ENCODE measurements at places on chromosomes 6 and 20.

DNA sequence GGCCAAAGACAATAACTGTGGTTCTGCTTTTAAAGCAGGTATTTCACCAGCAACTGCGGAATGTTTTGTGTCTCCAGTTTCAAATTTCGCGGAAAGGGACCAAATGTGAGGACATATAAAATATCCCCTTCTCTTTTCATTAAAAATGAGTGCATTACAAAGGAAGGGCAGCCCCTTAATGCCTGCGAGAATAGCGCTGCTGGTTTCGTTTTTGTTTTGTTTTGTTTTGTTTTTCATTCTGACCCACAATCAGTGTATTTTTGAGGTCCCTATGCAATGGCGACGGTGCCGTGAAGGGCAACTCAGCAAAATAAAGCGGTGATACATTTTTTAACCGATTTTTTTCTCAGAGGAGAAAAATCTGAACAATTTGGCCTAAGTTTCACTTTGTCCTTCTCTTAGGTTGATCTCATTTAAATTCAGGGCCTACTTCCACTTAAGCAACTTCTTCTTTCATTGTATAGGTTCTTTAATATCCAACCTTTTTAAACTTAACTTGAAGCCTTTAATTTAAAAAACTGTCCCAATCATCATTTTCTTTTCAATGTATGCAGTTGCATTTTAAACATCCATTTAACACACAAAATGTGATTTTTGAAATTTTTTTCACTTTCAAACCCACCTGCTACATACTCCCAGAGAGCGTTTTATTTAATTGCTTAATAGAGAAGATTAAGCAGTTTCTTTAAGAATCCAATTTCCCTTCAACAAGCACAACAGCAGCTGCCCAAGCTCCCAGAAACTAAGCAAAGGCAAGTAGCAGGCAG lies 2.9 kb upstream of the HIVEP2 start:
- DNase-seq, result no peak

DNA sequence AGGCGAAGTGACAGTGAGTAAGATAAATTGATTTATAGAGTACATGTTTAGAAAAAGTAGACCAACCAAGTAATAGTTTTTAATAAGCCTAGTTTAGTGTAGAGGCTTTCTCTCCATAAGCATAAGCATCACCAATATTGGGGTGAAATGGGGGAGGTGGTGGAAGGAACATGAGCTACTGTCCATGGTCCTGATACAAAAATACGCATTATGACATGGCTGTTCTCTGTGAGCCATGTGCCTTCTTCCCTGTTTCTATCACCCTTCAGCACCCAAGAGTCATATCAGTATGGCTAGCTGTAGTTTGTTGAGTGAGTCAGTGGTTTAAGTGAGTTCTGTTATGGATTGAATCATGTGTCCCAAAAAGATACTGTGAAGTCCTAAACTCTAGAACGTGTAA lies 150.8 kb downstream of the EDN1 start:
- no peak for DNase-seq

DNA sequence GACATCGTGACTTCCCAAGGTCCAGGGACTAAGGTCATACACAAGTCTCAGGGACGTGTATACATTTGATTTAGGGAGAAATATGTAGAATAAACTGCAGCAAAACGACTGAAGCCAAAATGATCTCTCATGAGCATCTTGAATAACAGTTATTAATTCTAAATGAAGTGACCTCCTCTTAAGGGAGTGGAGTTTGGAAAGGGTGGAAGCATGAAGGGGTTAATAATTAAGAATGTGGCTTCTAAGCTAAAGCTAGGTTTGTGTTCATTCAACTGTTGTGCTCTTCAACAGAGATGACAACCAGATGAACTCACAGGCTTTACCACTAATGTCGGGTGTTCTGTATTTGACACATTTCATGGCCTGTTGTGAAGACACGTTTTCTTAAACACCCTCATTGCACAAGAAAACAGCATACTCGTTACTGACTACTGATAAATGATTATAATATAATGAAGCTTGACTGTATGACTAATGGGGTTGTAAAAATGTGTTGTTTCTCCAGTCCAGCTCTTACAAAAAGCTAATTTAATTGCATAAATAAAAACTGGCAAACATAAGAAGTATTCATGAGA lies 1.5 kb downstream of the PPP1R14C start:
- no peak for DNase-seq

- no peak for DNase-seq
These were observed 7.6 kb downstream of the LEMD2 start for GRCh38 chr6:33781131-33781975.

DNA sequence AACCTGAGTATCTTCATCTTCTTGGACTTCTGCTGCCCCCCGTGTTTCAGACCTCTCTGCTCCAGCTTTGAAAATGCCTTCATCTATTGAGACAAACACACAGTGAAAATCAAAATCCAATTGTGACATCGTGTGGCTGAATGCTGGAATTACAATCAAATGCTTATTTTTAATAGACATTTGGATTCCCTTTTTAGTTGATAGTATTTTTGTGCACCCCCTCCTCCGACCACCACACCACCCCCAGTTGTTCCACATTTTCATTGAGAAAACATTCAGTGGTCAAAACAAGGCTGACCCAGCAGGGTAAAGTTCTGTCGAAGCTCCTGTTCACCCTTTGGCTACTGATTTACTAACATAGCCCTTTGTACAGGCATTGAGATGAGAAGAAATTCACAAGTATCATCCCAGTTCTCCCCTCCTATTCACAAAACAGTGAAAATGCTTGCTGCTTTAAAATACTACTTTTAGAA lies 79.0 kb downstream of the NRSN1 start:
- no peak for DNase-seq

DNA sequence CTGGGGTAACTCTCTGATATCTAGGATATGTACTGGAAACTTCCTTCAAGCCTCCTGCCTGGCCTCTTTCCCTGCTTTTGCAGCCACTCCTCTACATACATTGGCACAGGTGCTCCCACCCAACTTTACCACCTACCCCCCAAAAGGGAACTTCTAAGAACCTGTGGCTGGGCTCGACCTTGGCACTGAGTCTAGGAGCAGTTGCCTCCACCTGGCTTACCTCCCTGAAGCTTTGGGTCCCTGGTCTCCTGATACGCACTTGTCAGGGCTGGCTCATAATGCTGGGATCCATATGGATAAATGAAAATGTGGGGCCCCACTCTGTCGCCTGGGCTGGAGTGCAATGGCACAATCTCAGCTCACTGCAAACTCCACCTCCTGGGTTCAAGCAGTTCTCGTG lies 56.2 kb downstream of the SSR1 start:
- no peak for DNase-seq

GRCh38 chr6:89242574-89243330 lies 25.6 kb upstream of the GABRR1 start:
- DNase-seq, result no peak

DNA sequence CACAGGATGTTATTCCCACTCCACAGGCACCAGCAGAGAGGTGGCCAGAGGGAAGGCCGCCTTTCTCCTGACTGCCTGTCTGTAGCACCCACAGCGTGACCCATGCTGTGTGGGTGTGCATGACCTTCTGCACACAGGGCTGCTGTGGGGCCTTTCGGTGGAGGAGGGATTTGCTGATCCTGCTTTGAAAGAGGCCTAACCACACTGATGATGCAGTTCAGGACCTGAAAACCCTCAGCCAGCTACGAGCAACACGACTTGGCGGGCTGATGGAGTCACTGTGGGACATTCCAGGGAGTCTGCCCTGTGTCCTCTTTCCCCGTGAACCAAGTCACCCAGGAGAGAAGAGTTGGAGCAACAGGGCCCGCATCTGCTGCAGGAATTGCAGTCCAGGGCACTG lies 49.1 kb downstream of the SYTL3 start:
- no peak for DNase-seq

- DNase-seq, result no peak
These were observed 462.9 kb upstream of the JAG1 start for GRCh38 chr20:11136691-11137090.

- DNase-seq, result no peak
These were observed 659 bp downstream of the MCUR1 start for GRCh38 chr6:13813621-13814175.

GRCh38 chr6:35601331-35602132 lies 87.2 kb downstream of the FKBP5 start:
- DNase-seq, result peak; percentile 18

DNA sequence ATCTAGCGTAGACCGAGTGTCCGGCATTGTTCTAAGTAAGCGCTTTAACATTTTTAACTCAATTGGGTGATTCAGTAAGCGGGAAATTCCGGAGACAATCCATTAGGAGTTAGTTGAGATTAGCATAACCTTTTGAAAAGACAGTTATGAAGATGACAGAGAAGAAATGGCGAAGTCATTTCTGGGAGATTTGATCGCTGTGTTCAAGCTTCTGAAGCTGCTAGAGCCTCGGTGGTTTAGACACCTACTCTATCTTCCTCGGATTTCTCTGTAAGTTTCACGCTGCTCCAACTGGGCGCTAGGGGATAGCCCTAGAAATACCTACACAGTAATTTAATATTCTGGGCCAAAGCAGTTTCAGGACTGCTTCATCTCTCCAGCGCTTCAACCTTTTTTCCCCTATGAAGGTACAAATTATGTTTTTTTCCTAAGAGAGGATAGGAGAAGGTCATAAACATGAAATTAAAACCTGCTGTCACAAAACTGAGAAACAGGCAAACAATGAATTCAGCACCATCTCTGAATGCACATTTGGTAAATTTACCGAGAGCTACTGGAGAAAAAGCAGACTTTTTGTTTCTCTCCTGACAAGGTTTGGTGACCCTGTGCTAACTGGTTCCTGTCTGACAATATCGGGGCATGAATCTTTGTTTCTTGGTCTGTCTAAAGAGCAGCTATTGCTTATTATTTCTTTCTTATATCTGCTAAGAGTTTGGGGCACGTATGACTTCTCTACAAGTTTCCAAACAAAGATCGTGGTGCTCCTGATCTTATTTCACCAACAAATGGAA lies 22.4 kb downstream of the ZNF311 start:
- DNase-seq, result no peak

- DNase-seq, result no peak
These were observed 85.2 kb downstream of the FKBP5 start for GRCh38 chr6:35603326-35604202.

- DNase-seq, result no peak
These were observed 124.6 kb downstream of the EYA2 start for GRCh38 chr20:47019121-47019824.

DNA sequence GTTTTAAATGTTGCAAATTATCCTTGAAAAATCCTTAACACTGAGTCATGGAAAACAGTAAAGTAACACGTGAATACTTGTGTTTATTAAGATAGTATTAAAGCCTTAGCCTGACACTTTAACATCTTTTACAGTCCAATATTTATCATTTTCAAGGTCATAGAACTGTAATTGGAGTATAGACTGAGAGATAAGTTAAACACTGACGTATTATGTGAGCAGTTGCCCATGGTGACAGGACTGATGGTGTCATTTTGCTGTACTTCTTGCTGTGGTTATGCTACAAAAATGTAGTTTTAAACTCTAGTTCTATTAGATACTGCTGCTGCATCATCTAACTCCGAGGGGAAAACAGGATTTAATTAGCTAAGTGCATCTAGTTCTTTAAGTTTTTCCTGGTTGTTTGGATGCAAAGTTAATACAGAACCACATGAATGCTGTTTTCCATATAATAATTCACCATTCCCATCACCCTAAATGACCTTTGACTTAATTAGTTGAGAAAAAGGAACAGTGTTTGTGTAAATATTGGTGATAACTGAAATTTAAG lies 37.8 kb downstream of the SLC2A12 start:
- no peak for DNase-seq

GRCh38 chr6:166770216-166771116 lies 143.4 kb upstream of the RPS6KA2 start:
- no peak for DNase-seq

DNA sequence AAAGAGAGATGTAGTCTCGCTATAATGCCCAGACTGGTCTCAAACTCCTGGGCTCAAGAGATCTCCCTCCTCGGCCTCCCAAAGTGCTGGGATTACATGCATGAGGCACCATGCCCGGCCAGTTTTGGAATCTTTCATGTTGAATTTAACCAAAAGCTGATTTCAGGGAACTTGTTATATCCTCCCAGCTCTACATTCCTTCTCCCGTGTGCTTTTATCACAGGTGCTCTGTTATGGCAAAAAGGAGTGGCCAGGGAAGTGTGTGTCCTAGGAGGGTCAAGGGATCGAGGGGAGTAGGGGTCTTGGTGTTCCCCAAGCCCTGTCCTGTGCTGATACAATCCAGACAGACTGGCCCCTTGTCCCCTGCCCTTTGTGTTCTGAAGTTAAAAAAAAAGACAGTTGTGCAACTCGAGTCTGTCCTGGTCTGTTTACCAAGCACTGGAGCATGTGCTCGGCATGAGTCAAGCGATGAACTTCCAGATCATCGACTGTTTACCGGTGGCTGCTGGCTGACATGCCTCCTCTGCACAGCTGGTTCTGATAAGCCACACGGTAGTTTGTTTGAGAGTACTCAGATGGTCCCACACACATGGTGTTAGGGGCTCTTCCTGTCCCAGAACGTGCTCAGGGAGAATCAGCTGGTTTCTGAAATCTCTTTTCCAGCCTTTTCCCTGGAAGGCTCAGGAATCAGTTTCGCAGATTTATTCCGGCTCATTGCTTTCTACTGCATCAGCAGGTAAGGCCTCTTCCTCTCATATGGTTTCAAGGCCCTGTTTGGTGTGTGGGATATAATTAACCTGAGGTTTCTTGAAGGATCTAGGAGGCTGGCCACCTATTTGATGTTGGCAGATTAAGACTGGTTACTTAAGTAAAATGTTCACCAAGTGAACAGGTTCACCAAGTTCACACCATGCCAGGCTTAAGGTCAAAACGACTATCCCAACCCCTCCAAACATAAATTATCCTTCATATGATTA lies 52.6 kb upstream of the NAA20 start:
- no peak for DNase-seq

GRCh38 chr20:51867251-51867650 lies 64.9 kb upstream of the SALL4 start:
- no peak for DNase-seq

- no peak for DNase-seq
These were observed 11.7 kb upstream of the SIRPG start for GRCh38 chr20:1669304-1669703.

- DNase-seq, result no peak
These were observed 596.5 kb upstream of the AGPAT4 start for GRCh38 chr6:161870236-161870901.

DNA sequence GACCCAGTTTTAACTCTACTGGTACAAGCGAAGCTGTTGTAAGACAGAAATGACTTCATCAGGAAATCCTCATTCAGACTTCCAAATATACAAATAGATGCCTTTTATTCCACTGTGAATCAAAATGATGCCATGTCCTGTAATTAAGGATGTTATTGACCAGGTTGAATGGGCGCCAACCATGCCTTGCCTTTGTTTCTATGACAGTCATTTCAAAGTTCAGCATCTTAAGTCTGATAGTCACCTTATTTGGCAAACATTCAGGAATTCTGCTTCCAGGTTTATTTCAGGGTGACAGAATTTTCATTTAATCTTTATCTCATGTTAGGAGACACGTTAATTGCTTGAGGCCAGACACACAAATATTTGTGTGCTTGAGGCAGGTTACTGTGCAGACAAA lies 592.8 kb upstream of the JAG1 start:
- DNase-seq, result no peak

- DNase-seq, result no peak
These were observed 218.8 kb downstream of the TFAP2A start for GRCh38 chr6:10196090-10196489.

Measured in activated naive CD8-positive, alpha-beta T cell treated with anti-CD3 and anti-CD28 coated beads, Interleukin-2, amount 50 U/mL, for 16 hours (primary cell).